SJCRH30 (cell line): ENCODE measurements at places on chromosomes 7 and 10. TPM values are rescaled to one million over a fixed set of nuclear protein-coding genes. Genes with fewer than 3 reads are reported as not detected.

The PIP gene
- not detected in 2 replicates for total RNA-seq

DNA sequence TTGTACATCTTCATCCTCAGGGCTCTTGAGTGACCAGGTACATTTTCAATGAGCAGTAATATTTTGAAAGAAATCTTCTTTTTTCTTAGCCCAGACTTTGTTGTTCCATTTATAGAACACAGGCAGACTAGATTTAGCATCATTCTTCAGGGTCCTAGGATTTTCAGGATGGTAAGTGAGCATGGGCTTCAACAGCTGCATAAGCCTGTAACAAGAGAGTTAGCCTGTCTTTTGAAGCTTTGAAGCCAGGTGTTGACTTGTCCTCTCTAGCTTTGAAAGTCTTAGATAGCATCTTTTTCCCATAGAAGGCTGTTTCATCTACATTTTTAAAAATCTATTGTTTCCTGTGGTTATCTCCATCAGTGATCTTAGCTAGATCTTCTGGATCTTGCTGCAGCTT, 4.5 kb upstream of the NDUFA5 start:
- peaks cover 7% of the 10 kb centered on the region for H3K4me1 ChIP-seq
- no peak overlapping the region for H3K4me3 ChIP-seq
- H3K27ac ChIP-seq, result no peak overlapping the region
- peak; percentile 49 for DNase-seq

DNA sequence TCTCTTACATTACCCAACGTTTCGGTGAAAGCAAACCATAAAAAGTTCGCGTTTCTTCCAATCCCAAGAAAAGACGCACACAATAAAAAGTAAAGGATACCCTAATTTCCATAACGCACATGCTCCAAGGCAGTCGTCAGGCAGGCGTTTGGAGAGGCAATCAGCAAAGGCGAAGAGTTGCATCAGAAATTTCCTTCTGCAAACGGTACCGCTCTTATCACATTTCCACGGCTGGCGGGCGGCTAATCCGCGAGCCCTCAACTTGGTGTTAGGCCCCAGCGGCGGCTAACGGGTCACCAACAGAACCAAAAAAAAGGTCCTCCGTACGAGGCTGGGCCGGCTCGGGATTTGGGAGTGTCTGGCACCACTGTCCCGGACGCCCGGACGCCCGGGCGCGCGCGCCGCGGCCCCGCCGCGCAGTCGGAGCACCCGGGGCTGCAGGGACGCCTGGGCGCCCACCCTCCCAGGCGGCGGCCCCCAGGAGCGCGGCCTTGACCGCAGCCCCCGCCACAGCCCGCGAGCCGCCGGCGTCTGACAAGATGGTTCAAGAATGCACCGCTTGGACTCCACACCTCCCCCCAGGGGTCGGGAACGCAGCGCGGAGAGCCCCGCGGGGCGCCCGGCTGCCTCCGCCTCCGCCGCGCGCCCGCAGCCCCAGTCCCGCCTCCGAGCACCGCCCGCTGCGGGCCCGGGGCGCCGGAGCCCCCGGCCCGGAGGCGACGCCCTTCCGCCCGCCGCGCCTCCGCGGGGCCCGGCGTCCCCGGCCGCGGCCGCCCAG, 9.8 kb upstream of the GRB10 start:
- H3K27me3 ChIP-seq, result peaks cover 11% of the 10 kb centered on the region; the same call in 1 of the 2 replicates
- no peaks in the 10 kb centered on the region for H3K36me3 ChIP-seq
- no peak for DNase-seq
- peak overlapping the region; percentile 26 for H3K4me3 ChIP-seq
- H3K27ac ChIP-seq, result no peak overlapping the region

DNA sequence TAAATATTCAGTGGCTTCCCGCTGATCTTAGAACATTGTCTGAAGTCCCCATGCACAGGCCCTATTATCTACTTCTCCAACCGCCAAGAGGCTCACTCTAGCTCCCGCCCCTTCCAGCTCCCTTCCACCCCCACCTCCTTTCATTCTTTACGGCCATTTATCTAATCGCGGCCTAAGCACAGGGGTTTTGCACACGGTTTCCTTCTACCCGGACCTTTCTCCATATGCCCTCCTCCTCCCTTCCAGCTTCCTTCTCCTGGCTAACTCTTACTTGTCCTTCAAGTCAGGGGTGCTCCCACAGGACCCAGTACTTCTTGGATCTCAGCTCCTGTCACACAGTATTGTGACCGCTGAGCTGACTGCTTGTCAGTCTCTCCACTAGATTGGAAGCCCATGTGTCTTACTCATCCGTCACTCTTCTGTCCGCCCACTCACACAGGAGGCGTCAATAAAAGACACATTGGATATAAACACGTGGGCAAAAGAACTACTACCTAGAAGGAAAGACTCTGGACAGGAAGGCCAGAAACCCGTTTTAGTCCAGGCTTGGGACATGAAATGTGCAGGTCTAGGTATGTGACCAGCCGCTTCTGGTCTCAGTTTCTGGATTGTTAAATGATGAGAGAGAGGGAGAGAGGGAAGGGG, 20.2 kb upstream of the HPS1 start:
- DNase-seq, result no peak
- no peak overlapping the region for H3K27ac ChIP-seq
- H3K4me1 ChIP-seq, result peaks cover 5% of the 10 kb centered on the region
- no peaks in the 10 kb centered on the region for H3K36me3 ChIP-seq
- no peak overlapping the region for H3K4me3 ChIP-seq
- no peaks in the 10 kb centered on the region for H3K27me3 ChIP-seq

The IRF5 gene
- total RNA-seq, result 0.08 and 0.16 TPM in 2 replicates

The WNT8B gene
- total RNA-seq, result not detected in 2 replicates

GRCh38 chr7:6650086-6650485, 13.0 kb downstream of the ZNF316 start:
- H3K27ac ChIP-seq, result no peak overlapping the region
- DNase-seq, result no peak
- no peaks in the 10 kb centered on the region for H3K27me3 ChIP-seq
- H3K4me3 ChIP-seq, result no peak overlapping the region
- peaks cover 76% of the 10 kb centered on the region for H3K36me3 ChIP-seq

DNA sequence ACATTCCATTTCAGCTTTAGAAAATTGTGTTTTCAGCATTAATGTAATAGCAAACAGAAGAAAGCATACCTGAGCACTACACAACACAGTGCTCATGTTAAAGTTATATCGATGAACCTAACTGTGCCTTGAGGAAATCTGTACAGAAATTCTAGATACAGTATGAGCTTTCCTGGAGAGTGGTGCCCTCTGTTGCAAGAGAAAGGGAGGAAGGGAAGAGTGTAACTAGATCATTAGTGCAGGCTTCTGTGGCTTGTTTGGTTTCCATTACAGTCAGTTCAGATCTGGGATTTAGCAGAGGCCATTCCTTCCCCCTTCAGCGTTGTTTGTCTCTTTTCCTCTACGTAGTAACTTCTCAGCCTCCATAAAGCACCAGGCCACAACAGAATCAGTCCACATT, 139.7 kb downstream of the HTR7 start:
- no peaks in the 10 kb centered on the region for H3K27me3 ChIP-seq
- no peaks in the 10 kb centered on the region for H3K36me3 ChIP-seq
- H3K27ac ChIP-seq, result no peak overlapping the region
- no peaks in the 10 kb centered on the region for H3K4me1 ChIP-seq

DNA sequence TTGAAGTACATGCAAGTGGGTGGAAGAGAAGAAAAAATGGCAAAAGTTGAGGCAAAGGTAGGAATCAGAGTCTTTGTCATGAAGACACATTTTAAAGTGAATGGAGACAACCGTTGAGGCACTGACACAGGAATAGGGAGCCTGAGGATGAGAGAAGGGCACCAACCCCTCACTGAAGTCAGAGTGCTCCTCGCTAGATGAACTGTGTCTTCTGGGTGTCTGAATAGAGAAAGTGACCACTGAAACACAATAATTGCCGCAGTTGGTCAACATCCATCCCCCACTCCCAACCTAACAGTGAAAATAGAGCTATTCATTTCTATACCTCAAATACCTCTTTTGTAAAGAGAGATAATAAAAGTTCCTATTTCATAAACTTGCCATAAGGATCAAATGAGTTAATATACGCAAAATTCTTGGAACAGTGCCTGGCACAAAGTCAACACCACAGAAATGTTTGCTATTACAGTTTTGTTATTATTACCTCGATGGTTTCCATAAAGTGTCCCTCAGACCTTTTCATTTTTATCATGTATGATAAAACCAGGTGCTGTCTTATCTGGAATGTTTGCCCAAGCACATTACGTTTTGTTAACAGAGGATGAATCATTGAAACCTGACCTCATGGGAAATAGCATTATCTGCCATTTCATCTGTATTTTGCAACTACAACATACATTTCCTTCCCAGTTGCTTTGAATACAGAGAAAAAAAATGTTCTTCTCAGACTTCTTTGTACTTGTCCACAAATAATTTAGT, 61.8 kb upstream of the SP4 start:
- H3K27me3 ChIP-seq, result no peaks in the 10 kb centered on the region
- no peaks in the 10 kb centered on the region for H3K36me3 ChIP-seq
- H3K27ac ChIP-seq, result no peak overlapping the region
